ENCODE measurements at places on chromosomes 3 and 15.

- DNase-seq = peak; percentile 81
Observed at GRCh38 chr3:9976721-9977709, 9.6 kb downstream of the EMC3 start.

- DNase-seq = no peak
Observed at GRCh38 chr3:11819146-11819689, 27.5 kb downstream of the TAMM41 start.

DNA sequence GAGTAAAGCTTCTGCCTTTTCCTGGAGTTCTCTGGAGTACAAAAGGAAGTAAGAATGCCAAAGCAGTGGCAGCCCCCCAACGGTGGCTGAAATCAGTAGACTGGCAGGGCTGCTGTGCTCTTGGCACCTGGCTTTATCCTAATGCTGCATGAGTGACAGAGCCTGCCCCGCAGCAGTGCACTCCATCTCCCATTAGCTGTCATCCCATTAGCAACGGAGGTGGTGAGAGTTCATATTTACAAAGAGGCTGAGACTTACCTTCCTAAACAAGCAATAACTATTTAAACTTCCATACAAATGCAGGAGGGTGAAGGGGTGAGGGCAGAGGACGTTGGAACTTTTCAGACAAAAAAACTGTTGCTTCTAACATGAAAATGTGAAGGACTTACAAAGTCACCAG is 51.9 kb downstream of the SERPINI1 start:
- no peak for DNase-seq

- no peak for DNase-seq
Observed at GRCh38 chr15:60835974-60836373, 357.0 kb upstream of the ICE2 start.

GRCh38 chr15:72865486-72865885 is 81.9 kb upstream of the ADPGK start:
- no peak for DNase-seq

- no peak for DNase-seq
Observed at GRCh38 chr3:192122832-192123594, 604.3 kb downstream of the FGF12 start.

DNA sequence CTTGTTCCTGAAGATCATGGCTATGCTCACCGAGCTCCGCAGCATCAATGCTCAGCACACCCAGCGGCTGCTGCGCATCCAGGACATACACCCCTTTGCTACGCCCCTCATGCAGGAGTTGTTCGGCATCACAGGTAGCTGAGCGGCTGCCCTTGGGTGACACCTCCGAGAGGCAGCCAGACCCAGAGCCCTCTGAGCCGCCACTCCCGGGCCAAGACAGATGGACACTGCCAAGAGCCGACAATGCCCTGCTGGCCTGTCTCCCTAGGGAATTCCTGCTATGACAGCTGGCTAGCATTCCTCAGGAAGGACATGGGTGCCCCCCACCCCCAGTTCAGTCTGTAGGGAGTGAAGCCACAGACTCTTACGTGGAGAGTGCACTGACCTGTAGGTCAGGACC is 35.2 kb downstream of the NR1I2 start:
- no peak for DNase-seq

Measured in fibroblast of skin of left biceps (primary cell).